Left colon (tissue), 2 donors: ENCODE measurements at places on chromosomes 5 and 9.
A peak's percentile ranks its signal among the peaks of the same experiment; 100 is the strongest.

- no peak for DNase-seq
Measured at GRCh38 chr5:137888466-137888862, 793 bp upstream of the PKD2L2 start.

- DNase-seq: no peak
Measured at GRCh38 chr5:85814596-85814995, 803.1 kb upstream of the COX7C start.

GRCh38 chr9:127119320-127119709 is 3.1 kb downstream of the ANGPTL2 start:
- no peak for DNase-seq

GRCh38 chr9:118094387-118094786 is 390.2 kb downstream of the TLR4 start:
- DNase-seq: no peak

GRCh38 chr5:116576053-116576713 is 1.6 kb upstream of the SEMA6A start:
- DNase-seq: peak; percentile 43

- DNase-seq: no peak
Measured at GRCh38 chr9:136143215-136144001, 24.7 kb upstream of the TMEM250 start.

DNA sequence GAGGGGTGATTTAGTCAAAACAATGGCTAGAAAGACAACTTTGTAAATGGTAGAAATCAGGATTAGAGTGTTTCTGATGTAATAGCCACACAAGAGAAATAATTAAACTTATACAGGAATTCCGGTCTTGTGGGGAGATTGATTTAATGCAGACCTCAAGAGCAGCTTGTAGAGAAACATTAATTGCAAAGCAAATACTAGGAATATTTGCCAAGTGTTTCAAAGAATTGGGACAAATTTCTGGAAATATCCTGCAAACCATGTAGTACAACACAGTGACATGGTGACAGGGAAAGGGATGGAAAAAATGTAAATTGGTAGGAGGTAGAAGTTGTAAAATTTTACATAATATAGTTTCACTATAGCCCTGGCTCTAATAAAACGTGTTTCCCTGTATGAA is 28.9 kb downstream of the NLN start:
- no peak for DNase-seq

DNA sequence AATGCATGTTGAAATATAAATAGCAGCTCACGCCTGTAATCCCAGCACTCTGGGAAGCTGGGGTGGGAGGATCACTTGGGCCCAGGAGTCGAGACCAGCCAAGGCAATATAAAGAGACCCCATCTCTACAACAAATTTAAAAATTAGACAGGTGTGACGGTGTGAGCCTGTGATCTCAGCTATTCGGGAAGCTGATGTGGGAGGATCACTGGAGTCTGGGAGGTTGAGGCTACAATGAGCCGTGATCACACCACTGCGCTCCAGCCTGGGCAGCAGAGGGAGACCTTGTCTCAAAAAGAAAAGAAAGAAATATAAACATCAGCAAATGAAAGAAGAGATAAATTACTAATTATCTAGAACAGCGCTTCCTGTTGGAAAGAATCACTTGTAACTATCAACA is 105.0 kb downstream of the MAPKAP1 start:
- no peak for DNase-seq

GRCh38 chr5:56183506-56183905 is 49.6 kb downstream of the ANKRD55 start:
- no peak for DNase-seq
